T47D (cell line): ENCODE measurements at places on chromosomes 6 and 20.
A peak's percentile ranks its signal among the peaks of the same experiment; 100 is the strongest.

GRCh38 chr20:33125983-33126382 is 42.0 kb upstream of the BPIFA2 start:
- DNase-seq = no peak

GRCh38 chr6:111993342-111993741 is 60.6 kb upstream of the CCN6 start:
- no peak for DNase-seq

GRCh38 chr20:57892471-57892870 is 182.7 kb upstream of the PMEPA1 start:
- no peak for DNase-seq

- DNase-seq = no peak
Observed at GRCh38 chr6:130900913-130901312, 73.7 kb downstream of the SMLR1 start.

DNA sequence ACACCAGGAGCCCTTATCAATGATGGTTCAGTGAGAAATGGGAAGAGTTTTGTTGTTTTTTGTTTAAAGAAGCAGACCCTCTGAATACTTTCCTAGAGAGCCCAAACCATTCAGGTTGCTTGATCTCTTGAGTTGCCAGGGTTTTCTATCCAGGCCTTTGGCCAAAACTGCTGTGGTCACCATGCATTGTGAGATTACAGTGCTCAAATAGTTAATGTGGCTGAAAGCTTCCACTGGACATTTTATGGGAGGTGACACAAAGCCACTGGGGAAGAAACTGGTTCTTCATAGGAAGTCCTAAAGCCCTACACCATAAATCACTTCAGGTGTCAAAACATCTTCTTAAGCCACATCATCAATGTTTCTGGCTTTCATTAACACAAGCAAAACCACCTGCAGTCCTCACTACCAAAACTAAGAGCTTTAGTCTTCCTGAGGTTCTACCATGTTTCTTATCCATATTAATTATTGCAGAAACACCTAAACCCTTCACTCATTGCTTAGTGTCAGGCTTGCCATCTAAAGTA is 101.6 kb downstream of the IBTK start:
- no peak for DNase-seq

- DNase-seq = no peak
Observed at GRCh38 chr6:132400555-132400882, 756 bp downstream of the MOXD1 start.

DNA sequence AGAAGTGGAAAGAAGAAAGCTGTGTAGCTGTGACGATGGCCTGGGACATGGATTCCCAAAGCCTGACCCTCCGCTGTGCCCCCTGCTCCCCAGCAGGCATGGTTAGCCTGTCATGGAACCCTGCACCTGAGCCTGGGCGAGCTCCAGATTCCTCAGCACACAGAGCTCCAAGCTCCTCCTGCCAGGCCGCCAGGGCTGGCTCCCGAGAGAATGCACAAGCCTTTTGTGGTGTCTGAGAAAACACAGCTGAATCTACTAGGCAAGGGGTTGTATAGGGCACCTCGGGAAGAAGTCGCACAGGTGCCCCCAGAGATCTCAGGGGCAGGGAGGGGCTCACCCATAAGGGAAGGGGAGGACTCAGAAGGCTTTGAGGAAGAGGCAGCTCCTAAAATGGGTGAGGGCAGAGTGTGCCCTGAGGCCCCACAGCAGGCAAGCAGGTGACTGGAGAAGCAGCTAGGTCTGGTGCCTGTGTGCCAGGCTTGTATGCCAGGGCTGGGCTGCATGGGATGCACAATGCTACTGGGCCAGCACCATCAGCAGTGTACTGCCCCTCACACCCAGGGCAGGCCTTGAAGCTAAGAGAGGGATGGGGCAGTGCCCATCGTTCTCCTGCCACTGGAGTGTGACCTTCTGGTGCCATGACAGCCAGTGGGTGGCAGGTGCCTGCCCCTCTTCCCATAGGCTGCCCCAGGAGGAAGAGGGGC is 64.3 kb upstream of the CD93 start:
- no peak for DNase-seq

DNA sequence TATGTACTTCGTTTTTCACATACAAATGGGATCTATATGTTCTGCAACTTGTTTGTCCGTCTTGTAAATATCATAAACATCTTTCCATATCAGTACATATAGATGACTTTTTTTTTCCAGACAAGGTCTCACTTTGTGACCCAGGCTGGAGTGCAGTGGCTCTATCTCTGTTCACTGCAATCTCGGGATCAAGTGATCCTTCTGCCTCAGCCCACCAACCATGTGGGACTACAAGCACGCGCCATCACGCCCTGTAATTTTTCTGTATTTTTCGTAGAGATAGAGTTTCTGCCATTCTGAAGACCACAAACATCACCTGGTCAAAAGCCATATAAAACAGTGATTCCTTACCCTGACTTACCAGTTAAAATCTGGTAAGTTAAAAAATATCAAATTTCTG is 37.7 kb upstream of the SYNCRIP start:
- DNase-seq = no peak

- no peak for DNase-seq
Observed at GRCh38 chr6:125013938-125014660, 51.9 kb downstream of the RNF217 start.

DNA sequence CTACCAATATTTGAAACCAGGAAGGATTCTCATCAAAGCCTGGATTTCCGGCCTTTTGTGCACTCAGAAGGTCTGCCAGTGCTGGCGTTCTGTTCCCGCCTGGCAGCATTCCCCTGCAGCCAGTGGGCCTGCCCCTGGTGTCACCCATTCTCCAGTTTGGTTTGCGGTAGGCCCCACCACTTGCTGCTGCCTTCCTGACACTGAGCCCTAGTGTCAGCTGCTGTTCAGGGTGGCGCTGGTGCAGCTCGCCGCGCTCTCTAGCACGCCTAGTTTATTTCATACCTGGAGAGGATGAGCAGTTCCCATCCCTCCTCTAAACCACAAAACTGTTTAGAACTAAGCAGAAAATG is 9.5 kb downstream of the NPEPL1 start:
- no peak for DNase-seq

GRCh38 chr6:112176175-112176574 is 78.2 kb downstream of the LAMA4 start:
- no peak for DNase-seq

GRCh38 chr20:24776755-24777271 is 172.3 kb upstream of the CST7 start:
- DNase-seq = no peak

DNA sequence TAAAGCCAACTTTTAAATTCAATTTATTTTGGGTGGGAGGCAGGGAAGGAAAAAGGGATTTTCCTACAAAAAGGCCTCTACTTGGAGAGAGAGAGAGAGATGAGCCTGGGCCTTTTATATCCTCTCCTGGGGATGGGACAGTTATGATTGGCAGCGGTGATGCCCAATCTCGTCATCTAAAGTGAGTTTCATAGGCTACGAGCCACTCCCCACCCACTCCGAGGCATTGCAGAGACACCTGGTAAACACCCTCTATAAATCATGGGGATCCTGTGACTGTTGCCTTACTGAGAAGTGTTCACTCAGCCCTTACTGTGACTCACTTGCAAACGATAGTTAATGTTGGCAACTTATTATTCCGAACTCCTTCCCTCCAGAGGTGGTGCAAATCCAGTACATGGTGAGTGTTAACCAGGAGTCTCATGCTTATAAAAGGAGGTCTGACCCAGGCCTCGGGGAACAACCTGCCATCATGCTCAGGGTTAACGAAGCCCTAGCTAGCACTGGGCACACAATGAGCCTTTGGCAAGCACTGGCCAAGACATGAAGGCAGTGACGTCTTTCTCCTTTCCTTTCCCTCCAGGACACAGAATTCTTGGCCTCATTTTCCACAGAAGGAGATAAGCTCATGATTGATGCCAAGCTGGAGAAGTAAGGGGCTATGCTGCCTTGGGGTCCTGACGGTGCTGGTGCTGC is 20.5 kb downstream of the BPIFB4 start:
- peak; percentile 65 for DNase-seq

DNA sequence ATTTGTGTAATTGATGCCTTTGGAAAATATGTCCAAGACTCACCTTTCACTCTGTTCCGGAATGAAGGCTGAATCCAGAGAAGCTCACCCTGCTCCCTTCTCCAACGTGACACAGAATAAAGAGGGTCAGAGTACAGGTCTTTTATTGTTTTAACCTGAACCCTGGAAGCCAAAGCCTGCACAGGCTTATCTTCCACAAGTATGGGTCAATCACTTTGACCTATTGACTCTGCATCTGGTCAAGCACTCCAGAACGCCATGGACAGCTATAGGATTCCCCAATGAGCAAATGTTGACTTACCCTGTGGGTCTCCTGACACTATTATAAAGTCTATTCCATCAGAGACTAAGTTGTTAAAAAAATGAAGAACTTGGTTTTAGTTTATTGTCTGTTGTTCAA is 158.4 kb upstream of the MYLIP start:
- no peak for DNase-seq

DNA sequence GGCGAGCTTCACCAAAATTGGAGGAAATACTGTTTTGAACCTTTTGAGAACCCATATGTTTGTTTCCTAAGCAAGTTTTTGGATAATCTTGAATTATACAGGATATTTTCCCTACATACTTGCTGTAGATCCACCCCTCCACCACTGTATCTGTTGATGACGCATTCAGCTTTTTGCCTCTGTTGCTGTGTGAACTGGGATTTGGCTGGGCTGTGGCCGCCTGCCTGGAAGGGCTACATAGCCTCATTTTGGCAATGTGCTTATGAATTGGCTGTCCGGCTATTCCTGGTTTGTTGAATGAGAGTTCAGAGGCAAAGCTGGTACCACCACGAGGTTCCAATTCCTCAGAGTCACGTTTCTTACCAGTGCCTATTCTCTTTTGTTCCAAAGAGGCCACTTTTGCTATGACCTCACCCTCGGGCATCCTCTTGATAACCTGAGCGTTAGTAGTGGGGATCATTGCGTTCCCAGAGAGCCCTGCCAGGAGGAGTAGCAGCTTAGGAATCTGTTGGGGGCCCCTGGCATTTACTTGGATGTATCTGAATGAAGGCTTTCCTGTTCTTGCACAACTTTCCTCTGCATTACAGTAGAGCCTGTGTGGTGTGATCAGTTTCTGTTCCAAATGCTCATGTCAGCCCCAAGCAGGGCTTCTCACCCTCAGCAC is 6.4 kb downstream of the FAM83D start:
- no peak for DNase-seq

GRCh38 chr6:88499436-88499835 is 333.3 kb upstream of the CNR1 start:
- no peak for DNase-seq

DNA sequence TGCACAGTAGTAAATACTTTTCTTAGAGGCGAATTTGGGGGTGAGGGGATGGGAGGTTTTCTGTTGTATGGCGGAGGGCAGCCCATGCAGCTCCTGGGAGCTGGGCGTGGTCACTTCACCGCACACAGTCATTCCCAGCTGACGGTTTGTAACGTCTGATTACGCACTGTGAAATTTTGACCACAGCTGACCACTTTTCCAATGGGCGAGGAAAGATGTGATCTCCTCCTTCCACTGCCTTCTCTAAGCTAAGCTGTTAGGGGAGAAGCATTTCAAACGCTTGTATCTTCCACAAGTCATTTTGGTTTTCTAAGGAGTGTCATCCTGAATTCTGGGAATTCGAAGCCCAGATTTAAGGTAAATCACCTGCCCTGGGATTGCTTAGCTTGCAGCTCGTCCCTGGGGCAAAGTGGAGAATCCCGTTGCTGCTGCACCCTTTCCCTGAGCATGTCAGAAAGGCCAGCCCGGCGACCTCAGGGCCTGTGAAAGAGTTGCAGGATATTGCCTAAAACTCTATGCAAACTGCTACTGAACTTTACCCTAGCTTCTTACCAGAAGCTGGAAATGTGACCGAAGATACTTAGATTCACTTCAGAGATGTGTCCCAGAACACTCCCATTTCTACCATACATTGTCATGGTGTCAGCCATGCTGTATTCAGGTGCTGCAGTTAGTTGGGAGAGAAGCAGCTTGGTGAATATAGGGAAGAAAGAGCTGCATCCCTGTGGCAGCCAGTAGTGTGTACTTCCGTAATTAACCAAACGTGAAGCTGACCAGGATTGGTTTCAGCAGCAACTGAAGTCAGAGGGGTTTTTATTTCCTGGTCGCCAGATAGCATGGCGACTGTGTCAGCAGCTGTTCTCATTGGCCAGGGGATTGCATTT is 58.9 kb downstream of the RREB1 start:
- no peak for DNase-seq

DNA sequence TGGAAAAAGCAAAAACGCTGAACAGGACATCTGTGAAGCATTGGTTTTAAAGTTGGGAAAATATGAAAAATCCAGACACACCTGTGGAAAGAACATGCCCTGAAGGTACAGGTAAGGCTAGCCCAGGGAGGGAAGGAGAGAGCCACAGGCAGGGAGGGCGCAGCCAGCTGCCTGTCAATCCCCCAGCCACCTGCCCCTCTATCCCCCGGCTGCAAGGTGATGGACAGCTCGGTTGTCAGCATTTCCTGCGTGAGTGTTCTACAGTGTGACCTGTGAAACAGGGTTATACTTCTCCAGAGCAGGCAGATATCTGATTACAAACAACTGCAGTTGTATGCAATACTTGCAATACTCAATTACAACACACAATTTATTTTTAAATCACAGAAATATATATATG is 358.1 kb downstream of the SMOC2 start:
- DNase-seq = no peak

- no peak for DNase-seq
Observed at GRCh38 chr20:38193586-38194105, 28.6 kb upstream of the TGM2 start.

- no peak for DNase-seq
Observed at GRCh38 chr6:24822696-24823095, 24.0 kb upstream of the ARMH2 start.

DNA sequence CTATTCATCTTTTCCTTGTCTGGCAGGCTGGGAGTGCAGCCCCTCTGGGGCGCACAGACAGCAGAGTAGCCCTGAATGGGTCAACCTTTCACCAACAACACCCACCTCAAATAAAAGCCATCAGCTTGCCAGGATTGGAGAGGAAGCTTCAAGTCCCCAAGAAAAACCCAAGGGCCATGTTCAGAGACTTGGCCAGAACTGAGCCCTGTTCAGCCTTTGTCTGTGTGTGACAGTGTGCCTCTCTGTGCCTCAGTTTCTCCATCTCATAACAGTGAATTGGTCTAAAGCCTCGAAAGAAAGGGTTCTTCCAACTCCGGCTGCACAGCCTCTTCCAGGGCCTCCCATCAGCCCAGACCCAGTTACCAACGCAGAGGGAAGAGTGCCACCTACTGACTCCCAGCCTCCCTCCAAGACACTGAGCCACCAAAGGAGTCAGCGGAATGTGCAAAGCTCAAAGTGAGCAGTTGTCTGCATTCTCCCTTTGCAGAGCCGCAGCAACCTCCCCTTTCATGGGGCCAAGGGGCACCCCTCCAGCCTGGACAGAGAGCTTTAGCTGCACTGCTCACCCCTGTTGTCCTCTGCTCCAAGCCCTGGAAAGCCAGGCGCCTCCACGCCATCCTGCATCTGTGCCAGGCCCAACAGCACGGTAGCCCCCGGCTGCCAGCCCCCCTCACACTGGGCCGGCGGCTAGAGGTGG is 82.7 kb upstream of the TOP1 start:
- DNase-seq = peak; percentile 82

DNA sequence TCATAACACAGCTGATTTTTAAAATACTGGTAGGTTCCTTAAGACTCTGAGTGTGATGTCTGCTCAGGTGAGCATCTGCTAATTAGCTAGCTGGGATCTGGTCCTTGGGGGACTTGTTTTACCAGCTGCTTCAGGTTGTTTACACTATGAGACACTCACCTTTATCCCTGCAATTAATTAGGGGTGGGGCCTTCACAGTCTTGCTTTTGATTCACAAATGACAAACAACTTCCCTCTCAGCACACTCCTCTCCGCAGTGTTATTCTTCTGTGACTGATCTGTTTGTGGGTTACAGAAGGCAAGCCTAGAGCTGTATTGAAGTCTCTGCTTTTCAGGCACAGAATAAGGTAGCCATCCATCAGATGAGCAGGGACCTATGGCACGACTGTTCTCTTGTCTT is 62.0 kb upstream of the CD83 start:
- no peak for DNase-seq
